ENCODE measurements at places on chromosomes 13 and 19.

- DNase-seq, result no peak
These were observed 61.9 kb upstream of the ATP12A start for GRCh38 chr13:24618011-24618955.

DNA sequence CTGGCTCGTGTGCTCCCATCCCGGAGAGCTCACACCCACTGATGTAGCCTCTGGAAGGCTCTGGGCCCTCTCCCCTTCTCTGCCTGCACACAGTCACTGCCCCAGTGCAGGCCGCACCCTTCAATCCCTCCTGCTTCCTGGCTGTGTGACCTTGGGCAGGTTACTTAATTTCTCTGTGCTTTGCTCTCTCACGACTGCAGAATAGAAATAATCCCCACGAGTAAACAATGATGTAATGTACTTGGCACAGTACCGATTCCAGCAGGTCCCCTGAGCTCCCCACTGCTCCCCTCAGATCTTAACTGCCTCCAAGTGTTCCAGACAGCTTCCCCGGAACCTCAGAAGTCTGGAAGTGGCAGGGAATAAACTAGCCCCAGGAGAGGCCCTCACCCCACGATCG is 16.1 kb downstream of the LIG1 start:
- no peak for DNase-seq

DNA sequence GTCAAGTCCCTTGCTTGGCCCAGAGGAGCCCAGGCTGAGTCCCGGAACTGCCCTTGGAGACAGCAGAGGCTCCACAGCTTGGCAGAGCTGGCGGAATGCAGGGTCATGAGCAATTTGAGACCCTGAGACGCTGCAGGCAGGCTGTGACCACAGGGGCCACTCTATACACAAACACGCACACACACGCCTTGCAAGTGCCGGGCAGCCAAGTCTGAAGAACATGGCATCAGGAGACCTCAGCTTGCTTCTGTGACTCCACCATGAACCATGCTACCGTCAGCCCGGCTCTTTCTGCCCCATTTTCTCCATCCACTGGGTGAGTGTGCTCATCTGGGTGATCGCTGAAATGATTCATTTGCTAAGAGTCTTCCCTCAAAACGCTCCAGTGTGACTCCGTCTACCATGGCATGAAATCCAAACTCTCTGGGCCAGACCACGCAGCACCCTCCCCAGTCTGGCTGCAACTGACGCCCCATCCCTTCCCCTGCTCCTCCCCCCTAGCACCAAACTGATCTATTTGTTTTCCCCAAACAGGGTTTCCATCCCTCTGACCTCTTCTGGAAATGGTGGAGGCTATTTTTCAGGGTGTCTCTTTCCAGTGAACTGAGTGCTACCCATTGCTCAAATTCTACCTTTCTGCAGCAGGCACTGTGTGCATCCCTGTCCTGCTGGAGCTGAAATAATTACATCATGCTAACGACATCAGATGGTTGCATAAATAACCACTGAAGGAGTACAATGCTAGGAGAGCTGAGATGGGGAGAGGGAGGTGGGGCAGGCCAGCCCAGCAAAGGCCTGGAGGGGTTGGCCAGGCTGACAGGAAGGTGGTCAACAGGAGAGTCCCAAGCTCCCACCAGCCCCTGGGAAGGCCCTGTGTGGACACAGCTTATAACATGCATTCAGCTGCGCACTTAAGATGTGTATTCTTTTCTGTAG is 3.1 kb downstream of the CARS2 start:
- peak; percentile 36 for DNase-seq

DNA sequence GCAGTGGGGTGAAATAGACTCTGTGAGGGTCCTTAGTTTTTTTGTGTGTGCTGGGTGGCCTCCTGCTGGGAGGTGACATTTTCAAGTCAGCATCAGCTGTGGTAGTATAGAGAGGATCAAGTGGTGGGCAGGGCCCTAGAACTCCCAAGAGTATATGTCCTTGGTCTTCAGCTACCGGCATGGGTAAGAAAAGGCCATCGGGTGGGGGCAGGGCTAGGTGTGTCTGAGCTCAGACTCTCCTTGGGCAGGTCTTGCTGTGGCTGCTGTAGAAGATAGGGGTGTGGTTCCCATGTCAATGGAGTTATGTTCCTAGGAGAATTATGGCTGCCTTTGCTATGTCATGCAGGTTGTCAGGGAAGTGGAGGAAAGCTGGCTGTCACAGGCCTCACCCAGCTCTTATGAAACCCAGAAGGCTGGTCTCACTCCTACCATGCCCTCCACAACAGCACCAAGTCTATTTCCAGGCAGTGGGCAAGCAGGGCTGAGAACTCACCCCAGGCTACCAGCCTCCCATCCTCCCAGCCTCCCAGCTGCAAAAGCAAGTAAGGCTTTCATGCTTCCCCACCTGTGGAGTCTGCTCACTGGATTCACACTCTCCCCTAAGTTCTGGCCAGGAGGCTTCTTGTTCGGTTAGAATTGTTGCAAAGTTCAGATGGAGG is 130.6 kb upstream of the SOX1 start:
- DNase-seq, result no peak

Data from fibroblast of villous mesenchyme (primary cell).